Esophagus muscularis mucosa (tissue), 4 donors: ENCODE measurements at places on chromosomes 11 and 22. TPM values are rescaled to one million over a fixed set of nuclear protein-coding genes. Genes with fewer than 3 reads are reported as not detected.

The RGL4 gene
- total RNA-seq, result not detected

The SLC22A12 gene
- not detected for total RNA-seq

GRCh38 chr11:82994604-82995230 is 77.0 kb downstream of the RAB30 start:
- DNase-seq, result no peak

- DNase-seq, result no peak
Measured at GRCh38 chr11:123360267-123360936, 69.7 kb upstream of the GRAMD1B start.

DNA sequence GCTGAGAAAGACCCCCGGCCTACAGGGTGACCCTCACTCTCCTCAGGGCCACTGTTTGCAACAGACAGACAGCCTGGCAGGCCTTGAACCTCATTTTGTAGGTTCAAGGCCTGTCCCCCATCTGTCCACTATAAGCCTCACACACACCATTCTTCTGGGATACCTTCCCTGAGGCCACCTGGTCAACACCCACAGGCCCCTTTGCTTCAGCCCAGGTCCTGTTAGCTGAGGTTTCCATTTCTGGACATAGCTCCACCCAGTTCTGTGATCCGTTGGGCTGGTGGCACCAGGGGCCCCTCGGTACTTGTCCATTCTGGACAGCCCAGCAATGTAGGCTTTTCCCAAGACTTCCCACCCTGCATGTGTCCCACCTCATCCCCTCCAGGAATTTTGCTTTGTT is 3.1 kb downstream of the MIF start:
- no peak for DNase-seq

DNA sequence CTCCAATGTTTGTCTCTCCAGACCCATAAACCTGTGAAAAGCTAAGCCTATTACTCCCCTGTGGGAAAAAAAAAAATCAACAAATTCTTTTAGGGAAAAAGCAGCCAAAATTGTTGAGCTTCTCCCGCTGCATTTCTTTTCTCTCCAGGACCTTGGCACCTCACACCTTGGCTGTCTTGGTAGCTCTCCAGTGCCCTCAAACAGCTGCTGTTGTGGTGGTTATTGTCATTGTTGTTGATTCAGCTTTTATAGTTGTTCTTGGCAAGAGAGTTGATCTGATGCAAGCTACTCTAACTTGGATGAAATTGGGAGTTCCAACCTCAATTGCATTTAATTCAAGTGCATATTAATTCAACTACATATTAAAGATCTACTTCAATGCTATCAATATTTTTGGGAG is 516.9 kb upstream of the LARGE1 start:
- no peak for DNase-seq

- no peak for DNase-seq
Measured at GRCh38 chr11:128916681-128917080, 25.5 kb downstream of the KCNJ5 start.

DNA sequence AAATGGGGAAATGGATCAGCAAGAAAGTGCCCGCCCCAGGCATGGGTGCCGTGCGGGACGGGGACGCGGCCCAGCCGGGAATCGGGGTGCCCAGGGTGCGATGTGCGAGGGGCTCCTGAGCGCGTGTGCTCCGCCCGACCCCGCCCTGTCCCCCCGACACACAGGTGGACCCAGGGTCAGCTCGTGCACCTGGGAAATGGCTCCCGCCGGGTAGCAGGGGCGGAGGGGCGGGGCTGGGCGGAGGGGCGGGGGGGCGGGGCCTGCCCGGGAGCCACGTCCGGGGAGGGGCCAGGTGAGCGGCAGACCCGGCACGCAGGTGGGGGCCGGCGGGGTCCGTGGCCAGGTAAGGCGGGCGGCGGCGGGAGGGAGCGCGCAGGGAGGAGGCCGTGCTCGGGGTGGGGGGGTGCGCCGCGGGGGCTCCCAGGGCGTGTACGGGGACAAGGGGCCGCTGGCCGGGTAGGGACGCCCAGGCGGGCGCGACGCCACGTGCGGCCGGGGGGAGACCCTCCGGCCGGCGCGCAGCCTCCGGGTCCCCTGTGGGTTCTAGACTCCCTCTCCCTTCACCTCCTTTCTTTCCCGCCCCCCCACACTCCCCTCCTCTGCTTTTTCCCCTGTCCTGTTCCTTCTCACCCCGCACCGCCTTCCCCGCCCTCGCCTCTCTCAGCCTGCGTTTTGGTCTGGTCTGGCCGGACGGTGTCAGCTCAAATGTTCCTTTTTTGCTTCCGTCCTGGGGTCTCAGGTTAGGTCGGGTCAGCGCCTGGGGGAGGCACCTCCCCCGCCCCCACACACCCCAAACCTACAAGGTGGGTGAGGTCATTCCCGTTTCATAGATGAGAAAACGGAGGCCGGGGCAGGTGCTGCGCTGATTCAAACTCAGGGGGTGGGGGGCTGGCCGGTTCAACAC is at the start of gene ARHGAP8:
TSS of gene ARHGAP8 (plus strand) at position 291 of the 904 bp plus-strand sequence. CDS start 33,953 bp downstream, outside the sequence.
- DNase-seq, result no peak

- peak; percentile 94 for DNase-seq
Measured at GRCh38 chr11:118918128-118918685, 7.5 kb downstream of the BCL9L start.
